ENCODE measurements at places on chromosomes 7 and 10.

- no peak for DNase-seq
Observed at GRCh38 chr10:14585287-14586193, 189.2 kb downstream of the FAM107B start.

DNA sequence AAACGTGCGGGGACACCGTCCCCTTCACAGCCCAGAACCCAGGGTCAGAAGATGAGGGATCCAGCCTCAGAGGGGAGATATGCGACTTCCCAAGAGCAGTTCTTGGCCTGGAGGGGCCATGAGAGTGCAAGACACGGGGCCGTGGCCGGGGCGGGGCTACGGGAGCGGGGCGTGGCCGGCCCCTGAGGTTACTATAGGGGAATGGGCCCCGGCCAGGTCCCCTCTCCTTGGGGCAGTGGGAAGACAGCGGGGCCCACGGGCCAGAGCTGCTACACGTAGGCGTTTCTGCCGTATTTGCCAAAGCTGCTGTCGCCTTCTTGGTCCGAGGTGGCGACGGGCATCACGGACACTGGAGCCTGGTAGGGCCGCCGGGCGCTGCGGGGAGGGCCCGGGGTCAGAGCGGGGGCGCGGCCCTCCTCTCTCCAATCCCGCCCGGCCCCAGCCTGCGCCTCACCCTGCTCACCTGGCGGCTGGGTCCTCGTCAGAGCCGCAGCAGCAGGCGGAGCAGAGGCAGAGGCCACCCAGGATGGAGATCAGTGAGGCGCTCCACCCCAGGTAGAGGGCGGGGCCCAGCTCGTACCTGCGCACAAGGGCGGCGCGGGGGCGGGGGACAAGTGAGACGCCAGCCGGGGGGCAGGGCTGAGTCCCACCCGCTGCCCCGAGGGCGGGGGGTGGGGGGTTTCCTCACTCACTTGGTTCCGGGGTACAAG, 5.3 kb downstream of the CLDN15 start:
- no peak for DNase-seq

DNA sequence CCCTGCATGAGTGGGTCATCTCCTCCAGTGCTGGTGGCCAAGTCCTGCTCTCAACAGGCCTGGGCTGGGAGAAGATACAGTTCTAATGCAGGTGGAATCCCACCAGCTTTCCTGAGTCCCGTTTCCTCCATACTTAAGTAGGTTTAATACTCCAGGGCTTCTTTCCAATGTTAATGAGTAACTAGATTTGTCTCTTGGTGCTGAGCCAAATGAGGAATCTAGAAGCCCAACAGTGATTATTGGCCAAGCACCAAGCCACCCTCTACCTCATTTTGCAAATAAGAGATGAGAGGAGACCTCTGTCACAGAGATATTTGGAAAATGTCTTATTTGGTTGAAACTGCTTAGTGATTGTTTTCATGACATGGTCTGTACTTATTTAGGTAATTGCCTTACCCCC, 37.1 kb downstream of the STARD3NL start:
- no peak for DNase-seq

GRCh38 chr7:36966636-36967035, 242.3 kb upstream of the AOAH start:
- DNase-seq: no peak

- DNase-seq: no peak
Observed at GRCh38 chr10:78476156-78476555, 442.5 kb downstream of the RPS24 start.

GRCh38 chr7:106421181-106421762, 136.5 kb upstream of the NAMPT start:
- no peak for DNase-seq

DNA sequence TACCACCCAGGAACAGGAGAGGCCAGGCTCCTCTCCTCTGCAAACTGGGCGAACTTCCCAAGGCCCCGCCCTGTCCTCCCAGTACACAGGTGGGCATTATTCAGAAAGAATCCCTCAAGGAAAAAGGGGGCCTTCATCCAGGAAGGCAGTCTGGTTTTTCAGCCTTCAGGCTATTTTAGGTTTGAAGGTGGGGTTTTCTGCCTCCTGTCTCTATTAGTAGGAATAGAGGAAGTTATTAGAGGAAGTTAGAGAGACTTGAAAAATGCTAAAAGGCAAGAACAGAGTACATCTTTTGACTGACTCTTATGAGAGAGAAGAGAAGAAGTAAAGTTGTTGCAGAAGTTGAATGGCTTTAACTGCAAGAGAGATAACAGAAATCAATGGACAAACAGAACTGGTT, 250.9 kb upstream of the SORCS1 start:
- DNase-seq: no peak

DNA sequence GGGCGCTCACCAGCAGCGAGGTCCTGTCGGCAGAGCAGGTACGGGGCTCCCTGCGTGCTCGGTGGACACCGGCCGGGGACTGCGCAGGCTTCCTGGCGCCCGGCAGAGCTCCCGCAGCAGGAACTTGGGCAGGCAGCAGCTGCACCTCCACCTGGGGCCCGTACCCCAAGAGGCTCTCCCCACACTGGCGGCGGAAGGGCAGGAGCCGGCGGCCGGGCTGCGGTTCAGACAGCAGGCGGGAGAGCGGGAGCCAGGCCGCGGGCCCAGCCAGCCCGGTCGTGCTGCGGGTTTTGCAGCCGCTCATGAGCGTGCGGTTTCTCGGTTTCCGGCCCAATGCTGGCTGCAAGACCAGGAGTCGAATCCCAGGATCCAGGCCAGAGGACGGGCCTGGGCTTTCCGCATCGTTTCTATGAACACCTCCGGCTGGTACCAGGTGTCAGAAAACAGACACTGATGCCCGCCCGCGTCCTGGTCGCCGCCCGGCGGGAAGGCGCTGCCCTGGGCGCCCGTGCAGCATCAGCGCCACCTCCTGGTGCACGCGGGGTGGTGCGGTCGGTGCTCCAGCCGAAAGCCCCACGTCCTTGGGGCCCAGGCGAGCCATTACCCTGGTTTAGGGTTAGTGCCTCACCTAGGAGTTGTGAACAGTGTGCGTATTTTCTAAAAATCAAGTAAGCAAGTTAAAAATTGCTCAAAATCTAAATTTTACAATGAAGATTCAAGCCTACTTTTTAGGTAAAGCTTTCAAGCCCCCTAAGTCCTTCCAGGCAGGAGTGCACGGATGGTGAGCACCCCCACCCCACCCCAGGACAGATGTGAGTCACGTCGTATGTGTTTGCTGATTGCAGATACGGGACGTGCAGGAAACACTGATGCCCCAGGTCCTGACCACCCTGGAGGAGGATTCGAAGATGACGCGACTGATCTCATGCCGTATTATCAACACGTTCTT, 47.4 kb upstream of the PRKAR1B start:
- DNase-seq: no peak

DNA sequence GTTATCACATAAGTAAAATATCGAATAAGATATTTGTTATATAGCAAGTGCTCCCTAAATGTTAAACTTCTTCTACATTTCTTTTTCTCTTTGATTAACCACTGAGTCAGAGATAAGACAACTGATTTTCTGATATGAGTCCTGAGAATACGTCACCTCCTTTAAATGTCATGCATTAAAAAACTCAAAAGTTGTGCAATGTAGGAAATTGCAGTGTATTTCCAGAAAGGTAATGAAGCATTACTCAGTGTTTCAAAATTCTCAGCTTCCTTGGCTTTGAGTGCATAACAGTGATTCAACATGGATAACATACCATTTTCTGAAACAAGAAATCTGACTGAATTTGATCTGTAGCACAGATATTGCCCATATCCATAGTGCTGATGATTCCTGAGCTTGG, 155.8 kb downstream of the BMPER start:
- DNase-seq: no peak

GRCh38 chr10:51000976-51001375, 73.3 kb upstream of the PRKG1 start:
- DNase-seq: no peak

GRCh38 chr7:128869138-128869943, 6.7 kb downstream of the ATP6V1F start:
- no peak for DNase-seq

GRCh38 chr7:3488829-3489228, 187.8 kb downstream of the SDK1 start:
- no peak for DNase-seq

DNA sequence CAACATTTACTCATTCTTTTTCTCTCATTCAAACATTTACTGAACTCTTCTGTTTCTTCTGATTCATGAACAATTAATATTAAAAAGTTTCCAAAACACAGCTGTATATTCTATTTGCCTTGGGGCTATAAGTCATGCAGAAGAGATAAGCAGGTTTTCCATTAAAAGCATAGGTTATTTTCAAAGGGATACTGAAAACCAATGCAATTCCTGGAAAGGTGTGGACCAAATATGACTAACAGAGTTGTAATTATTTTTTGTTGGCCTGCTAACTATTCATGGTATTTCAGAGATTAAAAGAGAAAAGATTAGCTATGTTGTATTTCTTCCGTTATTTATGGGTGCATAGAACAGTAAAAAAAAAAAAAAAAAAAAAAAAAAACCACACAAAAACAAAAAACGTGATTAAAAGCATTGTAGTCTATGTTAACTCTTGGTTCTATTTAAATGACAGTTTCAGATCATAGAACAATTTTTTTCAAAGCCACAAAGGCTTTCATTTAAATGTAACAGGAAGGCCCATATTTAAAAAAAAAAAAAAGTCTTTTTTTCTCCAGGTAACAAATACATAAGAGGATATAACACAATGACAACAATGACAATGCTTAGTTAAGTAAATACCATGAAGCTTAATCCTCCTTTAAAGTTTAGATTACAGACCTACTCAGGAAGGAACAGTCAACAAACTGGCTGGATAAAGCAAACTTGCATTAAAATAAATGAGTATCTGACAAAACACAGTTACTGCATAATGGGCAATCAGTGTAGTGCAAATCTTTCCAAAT, 1042.9 kb downstream of the GATA3 start:
- DNase-seq: no peak

DNA sequence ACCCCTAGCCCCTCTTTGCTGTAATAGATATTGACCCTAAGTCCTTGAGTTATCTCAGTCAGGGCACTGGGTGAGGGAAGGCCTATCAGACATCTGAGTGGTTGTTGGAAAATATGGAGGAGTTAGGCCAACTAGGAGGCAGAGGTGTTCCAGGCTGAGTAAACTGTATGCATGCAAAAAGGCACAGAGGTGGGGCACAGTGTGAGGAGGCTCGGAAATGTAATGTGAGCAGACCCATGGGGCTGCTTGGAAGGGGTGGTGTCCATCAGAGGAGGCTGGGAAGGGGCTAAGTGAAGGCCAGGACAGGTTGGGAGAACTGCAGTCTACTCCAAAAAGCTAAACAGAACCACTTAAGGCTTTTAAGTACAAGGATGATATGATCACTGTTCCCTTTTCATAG, 323.2 kb upstream of the BMPER start:
- no peak for DNase-seq

- no peak for DNase-seq
Observed at GRCh38 chr7:43729924-43730248, 563 bp upstream of the COA1 start.

DNA sequence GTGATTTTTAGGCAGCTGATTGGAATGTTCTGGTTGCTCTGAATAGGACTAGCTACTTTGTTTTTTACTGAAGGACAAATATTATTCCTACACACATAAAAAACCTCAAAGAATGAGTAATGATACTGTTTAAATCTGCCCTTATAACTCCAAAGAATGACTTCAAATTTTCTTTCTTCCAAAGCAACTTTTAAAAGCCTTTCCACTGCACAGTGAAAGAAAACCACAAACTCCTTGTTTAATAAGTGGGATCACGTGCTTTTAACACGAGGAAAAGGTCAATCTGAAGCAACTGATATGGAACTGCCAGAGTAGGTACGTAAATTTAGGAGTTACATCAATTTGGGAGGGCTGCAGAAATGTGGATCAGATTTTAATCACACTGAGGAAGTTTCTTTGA, 8.0 kb upstream of the PRKCQ start:
- DNase-seq: no peak

- no peak for DNase-seq
Observed at GRCh38 chr7:158759749-158760444, 55.3 kb upstream of the NCAPG2 start.

DNA sequence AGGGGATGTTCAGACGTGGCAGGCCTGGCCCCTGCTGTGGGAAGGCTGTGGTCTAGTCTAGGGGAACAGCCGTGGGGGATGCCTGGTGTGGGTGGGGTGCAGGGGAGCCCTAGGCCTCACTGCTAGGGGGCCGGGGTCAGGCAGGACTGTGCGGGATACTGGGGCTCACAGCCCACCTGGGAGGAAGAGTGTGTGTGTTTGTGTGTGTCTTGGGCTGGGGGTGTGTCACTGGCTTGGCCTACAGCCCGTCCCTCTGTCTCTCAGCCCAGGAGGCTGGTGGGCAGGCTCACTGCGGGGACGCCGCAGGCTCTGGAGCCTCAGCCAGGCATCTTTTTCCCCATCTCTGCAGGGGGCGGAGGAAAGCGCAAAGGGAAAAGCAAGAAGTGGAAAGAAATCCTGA, 118.8 kb downstream of the GRK5 start:
- DNase-seq: no peak

Data from amygdala (tissue), 56 donors.